Stimulated activated CD4-positive, alpha-beta T cell treated with anti-CD3 and anti-CD28 coated beads, TNF-alpha, amount 100 ng/mL, for 1 hour (primary cell): ENCODE measurements at places on chromosomes 3 and 15.

GRCh38 chr3:12926660-12927059 lies 85.3 kb upstream of the RPL32 start:
- no peak for DNase-seq

- no peak for DNase-seq
Observed at GRCh38 chr15:68149059-68149458, 56.1 kb downstream of the CALML4 start.

GRCh38 chr3:184016169-184016570 lies 1.5 kb downstream of the ABCC5 start:
- DNase-seq, result no peak

- no peak for DNase-seq
Observed at GRCh38 chr3:148861277-148861869, 3.7 kb upstream of the CPA3 start.

- DNase-seq, result no peak
Observed at GRCh38 chr15:51589881-51590568, 32.5 kb downstream of the DMXL2 start.

- DNase-seq, result no peak
Observed at GRCh38 chr3:38636881-38637280, 12.6 kb downstream of the SCN5A start.

GRCh38 chr3:140870351-140870750 lies 71.3 kb upstream of the SLC25A36 start:
- DNase-seq, result no peak

GRCh38 chr3:150129166-150129565 lies 158.5 kb upstream of the PFN2 start:
- no peak for DNase-seq

- no peak for DNase-seq
Observed at GRCh38 chr3:44932271-44932670, 43.7 kb downstream of the ZDHHC3 start.

DNA sequence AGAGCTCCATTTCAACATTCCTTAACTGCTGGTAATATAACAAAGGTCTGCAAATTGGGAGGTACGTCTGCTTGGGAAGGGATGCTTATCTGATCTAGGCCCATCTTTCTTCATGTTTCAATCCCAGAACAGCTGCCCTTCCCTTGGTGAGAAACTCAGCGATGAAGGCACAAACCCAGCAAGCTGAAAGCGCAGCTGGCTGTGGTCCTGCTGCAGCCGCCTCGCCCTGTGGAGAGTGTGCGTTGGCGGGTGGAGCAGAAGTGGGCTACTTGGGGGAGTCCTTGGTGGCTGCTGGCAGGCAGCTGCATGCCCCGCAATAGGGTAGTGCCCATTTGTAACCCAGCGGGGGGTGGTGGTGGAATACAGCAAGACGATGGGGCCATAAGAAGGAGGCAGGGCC lies 160.6 kb upstream of the WNT5A start:
- DNase-seq, result no peak

GRCh38 chr3:20861454-20861853 lies 675.4 kb upstream of the SGO1 start:
- DNase-seq, result no peak

DNA sequence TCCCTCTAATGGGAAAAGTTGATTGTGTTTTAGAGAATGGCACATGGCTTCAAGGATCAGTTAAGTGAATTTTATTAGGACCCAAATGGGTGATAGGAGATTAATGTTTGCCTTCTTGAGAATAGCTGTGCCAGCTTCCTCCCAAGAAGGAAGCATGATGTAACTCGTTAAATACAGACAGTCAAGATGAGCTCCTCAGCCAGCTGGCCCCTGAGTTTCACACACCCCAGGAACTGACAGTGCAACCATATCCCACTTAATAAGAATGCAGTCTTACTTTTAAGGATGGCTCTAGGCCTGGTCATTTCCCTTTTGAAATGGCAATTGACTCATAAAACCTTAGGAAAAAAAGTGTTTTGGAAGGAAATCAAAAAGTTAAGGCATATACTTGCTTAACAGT lies 472.8 kb upstream of the KCNMB2 start:
- DNase-seq, result no peak

- no peak for DNase-seq
Observed at GRCh38 chr3:69288161-69288895, 97.6 kb downstream of the FRMD4B start.

- DNase-seq, result peak; percentile 18
Observed at GRCh38 chr15:70259028-70259424, 161.3 kb upstream of the TLE3 start.

DNA sequence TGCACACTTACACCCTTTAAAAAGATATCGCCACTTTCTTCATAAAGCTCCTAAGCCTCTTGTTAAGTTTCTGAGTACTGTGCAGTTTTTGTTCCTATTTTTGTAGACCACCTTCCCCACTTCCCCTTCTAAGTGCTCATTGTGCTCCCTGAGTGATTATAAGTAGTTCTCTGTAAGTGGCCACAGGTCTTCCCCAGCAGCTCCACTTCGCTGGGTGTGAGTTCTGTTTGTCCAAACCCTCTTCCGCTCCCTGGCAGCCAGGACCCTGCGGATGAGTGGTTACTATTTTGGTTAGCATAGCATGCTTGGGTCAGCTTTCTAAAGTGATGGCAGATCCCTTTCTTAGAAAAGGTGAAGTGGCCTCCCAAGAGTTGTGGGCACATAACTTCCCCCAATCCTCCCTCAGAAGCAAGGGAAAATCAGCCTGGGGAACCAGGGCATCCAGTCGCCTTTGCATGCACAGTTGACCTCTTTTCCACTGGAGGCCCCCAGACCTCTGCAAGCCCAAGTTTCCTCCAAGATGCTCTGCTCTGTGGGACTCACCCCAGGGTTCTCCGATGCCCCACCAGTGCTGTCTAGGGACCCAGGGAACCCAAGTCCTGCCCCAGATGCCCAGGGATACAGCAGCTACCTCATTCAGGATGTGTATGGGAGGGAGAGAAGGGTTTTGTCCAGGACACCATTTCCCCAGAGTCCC lies 69.6 kb downstream of the ATP10A start:
- no peak for DNase-seq

DNA sequence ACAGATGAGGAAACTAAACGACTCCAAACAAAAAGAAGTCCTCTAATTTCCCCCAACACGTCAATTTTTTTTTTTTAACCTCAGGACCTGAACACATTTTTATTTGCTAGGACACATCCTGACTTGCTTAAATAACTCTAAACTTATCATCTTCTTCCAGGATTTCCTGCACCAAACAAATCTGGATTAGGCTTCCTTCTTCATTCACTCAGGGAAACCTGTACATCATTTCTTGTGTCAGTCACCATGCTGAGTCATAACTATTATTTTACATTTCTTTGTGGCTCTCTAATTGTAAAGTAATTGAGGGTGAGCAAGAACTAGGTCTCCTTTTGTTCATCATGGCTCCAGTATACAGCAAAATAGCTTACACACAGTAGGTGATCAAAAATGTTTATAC lies 433.4 kb upstream of the GBE1 start:
- DNase-seq, result no peak

- DNase-seq, result no peak
Observed at GRCh38 chr15:40481341-40482074, 10.7 kb downstream of the CHST14 start.

DNA sequence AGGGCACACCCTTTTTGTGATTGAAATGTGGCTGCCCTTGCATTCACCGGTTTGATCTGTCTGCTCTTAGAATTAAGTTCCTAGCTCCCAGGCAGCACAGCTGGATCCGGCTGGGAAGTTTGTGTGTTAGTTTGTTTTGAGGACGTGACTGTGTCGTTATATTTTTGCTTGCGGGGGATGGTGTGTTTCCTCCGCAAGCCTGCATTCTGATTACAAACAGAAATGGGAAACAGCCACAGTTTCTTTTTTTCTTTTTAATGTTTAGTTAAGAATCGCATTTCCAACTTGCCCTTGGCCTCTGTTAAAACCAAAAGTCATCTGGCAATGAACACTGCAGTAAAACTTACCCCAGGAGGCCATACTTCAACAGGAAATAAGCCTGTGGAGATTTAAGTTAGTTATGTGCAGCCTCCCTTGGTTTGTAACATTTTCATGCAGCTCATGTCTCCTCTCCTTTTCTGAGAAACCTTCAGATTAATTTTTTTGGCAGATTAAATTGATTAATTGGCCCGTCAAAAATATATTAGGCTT lies 888 bp downstream of the TMOD3 start:
- DNase-seq, result no peak

DNA sequence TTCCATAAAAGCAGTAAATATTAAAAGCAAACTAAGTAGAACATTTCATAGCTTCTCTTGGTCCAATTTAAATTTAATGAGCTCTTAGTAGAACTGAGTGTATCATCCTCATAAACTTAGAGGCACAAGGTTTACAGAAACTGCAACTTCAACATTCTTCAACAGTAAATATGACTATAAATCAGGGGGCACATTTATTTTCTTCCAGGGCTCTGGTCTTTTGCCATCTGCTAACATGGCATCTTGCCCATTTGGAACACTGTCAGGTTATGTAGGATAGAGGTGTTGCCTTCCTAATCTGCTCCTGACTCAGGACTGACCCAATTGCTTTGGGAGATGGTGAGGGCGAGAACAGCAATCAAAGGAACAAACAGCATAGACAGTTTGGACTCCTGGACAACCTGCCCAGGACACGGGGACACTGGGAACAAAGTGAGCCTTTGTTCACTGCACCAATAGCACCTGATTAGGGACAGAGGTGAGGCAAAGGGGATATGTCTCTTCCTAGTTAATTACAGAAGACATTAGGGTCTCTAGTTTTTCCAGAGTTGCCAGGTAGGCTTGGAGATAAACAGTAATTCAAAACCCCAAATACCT lies 610.2 kb upstream of the ROBO2 start:
- no peak for DNase-seq

DNA sequence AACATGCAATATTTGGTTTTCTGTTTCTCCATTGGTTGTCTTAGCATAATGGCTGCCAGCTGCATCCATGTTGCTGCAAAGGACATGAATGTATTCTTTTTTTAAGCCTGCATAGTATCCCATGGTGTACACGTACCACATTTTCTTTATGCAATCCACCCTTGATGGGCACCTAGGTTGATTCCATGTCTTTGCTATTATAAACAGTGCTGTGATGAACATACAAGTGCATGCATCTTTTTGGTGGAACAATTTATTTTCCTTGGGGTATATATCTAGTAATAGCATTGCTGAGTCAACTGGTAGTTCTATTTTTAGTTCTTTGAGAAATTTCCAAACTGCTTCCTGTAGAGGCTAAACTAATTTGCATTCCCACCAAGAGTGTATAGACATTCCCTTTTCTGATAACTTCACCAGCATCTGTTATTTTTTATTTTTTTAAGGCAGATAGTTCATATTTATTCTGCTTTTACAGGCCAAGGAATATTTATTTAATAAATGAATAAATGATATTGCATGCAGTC lies 62.4 kb upstream of the NPHP3 start:
- no peak for DNase-seq

GRCh38 chr3:1883534-1883933 lies 215.1 kb upstream of the CNTN4 start:
- no peak for DNase-seq

GRCh38 chr3:168455814-168456213 lies 360.1 kb upstream of the GOLIM4 start:
- DNase-seq, result no peak

DNA sequence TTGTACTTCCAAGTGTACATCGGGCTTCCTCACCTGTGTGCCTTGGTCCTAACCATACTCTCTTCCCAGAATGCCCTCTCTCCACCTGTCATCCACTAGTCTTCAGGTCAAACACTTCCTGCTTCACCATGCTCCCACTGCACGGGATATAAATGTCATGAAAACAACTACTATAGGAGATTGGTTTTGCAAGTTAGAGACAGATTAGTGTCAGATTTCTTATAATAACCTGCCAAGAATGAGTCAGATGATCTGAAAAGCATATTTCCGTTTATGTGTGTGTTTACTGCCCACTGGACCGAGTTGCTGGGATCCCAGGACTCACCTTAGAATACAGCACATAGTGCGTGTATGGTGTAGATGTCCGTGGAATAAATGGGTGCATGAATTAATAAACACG lies 21.4 kb downstream of the PLA1A start:
- DNase-seq, result no peak

GRCh38 chr3:57160765-57161538 lies 4.2 kb downstream of the IL17RD start:
- DNase-seq, result no peak

- DNase-seq, result no peak
Observed at GRCh38 chr3:54917174-54917573, 10.7 kb downstream of the LRTM1 start.

DNA sequence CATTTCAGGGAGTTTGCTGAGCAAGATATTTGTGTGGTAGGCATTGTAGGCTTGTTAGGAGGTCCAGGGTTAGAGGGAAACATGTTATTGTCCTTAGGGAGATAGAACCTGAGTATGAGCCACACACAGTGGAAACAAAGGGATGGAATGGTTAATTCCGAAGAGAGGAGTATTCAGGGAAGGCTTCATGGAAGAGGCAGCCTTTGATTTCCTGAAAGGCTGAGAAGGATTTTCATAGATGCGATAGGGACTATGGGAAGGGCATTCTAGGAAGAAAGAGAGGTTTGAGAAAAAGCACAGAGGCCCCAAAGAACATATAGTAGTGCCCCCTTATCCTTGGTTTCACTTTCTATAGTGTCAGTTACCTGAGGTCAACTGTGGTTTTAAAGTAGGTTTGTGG lies 81.7 kb downstream of the RAB11A start:
- no peak for DNase-seq

GRCh38 chr3:153285982-153286381 lies 124.0 kb downstream of the RAP2B start:
- no peak for DNase-seq

GRCh38 chr15:79629687-79630086 lies 197.6 kb downstream of the MINAR1 start:
- DNase-seq, result no peak

DNA sequence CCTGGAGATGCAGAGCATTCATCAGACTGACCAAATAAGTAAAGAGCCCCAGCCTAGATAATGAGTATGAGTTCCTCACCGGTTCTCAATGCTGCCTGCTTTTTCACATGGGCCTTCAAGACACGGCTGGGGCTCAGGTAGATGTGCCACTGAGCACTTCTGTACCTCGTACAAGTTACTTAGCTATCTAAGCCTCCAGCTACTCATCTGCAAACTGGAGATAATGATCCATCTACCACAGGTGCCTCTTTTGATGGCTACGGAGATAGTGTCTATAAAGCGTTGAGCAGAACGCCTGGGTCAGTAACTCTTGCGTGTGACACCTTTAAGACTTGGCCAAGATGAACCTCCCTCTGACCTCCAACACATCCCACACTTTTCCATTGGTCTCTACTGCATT lies 56.3 kb downstream of the CCR4 start:
- no peak for DNase-seq

GRCh38 chr15:96064351-96064756 lies 266.1 kb upstream of the NR2F2 start:
- no peak for DNase-seq

- DNase-seq, result no peak
Observed at GRCh38 chr3:153614563-153614962, 452.5 kb downstream of the RAP2B start.

- no peak for DNase-seq
Observed at GRCh38 chr3:62665627-62666437, 209.4 kb downstream of the CADPS start.

- no peak for DNase-seq
Observed at GRCh38 chr3:130968221-130968620, 58.4 kb downstream of the ASTE1 start.
